ENCODE measurements at places on chromosomes 11 and 22.
A peak's percentile ranks its signal among the peaks of the same experiment; 100 is the strongest.

- DNase-seq: no peak
These were observed 10.1 kb downstream of the NAV2 start for GRCh38 chr11:19722702-19723101.

DNA sequence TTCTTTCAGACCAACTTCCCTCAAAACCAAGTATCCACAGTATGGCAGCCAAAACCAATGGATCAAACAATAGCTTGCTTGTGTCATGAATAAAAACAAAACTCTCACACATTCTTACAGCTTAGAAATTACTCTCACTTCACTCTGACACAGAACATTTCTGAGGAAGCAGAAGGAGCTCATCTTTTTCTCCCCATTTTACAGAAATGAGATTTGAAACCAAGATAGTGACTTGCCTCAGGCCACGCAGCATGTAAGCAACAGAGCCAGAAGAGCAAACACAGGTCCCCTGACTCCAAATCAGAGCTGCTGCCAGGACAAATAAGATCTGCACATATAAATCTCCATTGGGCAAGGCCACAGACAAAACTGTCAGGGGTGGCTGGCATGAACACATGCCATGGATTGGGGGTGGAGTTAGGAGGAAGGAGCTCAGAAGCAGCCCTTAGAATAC is 64.8 kb downstream of the RAB30 start:
- DNase-seq: no peak

DNA sequence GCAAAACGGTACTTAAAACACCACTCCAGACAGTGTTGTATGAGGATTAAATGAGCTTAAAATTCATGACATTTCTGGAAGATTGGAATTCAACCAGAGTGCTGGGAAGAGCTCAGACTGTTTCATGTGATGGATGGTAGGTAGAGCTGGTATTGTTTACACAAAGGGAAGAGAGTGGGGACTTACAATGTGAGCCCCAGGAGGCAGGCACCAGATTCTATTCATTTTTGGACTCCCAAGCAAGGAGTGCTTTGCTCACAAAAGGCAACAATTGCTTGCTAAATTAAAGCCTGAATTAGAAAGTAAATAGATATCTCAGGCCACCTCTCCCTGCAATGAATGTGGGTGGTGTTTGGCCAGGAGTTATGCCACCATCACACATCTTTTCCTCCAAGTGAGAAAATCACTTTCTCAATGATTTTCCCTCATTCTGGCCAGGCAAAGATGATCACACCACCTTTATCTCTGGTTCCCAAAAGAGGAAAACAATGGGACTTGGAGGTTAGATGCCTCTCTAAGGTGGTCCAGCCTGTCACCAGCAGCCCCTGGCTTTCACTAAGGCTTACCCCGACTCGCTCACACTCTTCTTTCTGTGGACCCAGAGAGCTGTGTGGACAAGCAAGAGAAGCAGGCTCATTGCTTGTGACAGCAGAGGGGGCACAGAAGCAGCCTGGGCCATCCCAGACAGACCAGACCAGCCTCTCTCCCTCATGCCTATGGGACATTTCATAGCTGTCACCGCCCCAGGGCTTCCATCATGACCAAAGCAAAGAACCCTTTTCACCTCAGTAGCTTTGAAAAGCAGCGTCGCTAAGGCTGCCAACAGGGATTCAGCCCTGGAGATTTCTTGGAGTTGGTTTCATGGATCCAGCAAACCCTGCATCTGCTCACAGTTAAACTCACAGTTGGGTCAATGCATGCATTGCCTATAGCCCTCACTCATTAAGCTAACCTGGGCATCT is 63.5 kb upstream of the DRD2 start:
- peak; percentile 11 for DNase-seq

GRCh38 chr11:97269527-97269926 is 879.7 kb downstream of the JRKL start:
- no peak for DNase-seq
